ENCODE measurements at places on chromosomes 6 and 20.

GRCh38 chr6:157346373-157346772 lies 23.1 kb upstream of the TMEM242 start:
- no peak for DNase-seq

GRCh38 chr20:44326391-44327159 lies 10.3 kb upstream of the R3HDML start:
- DNase-seq, result peak; percentile 47

DNA sequence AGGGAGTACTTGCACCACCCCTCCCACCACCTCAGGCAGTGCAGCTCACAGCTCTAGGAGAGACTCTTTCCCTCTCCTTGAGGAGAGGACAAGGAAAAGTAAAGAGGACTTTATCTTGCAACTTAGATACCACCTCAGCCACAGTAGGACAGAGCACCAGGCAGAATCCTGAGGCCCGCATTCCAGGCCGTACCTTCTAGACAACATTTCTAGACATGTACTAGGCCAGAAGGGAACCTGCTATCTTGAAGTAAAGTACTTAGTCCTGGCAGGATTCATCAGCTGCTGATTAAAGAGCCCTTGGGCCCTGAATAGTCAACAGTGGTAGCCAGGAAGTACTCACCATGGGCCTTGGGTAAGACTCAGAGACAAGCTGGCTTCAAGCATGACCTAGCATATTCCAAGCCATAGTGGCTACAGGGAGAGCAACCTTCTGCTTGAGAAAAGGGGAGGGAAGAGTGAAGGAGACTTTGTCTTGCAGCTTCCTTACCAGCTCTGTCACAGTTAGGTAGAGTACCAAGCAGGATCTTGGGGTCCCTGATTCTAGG lies 384.4 kb upstream of the RNF217 start:
- DNase-seq, result no peak

- DNase-seq, result no peak
Measured at GRCh38 chr6:2976060-2976459, 4.7 kb upstream of the SERPINB6 start.

GRCh38 chr6:150692604-150693003 lies 92.9 kb downstream of the PLEKHG1 start:
- DNase-seq, result no peak

- peak; percentile 17 for DNase-seq
Measured at GRCh38 chr6:44001318-44002066, 125.8 kb downstream of the MRPL14 start.

GRCh38 chr6:167698540-167698939 lies 128.2 kb upstream of the AFDN start:
- no peak for DNase-seq
